Lower lobe of right lung (tissue), 2 donors: ENCODE measurements at places on chromosomes 3 and 15. TPM values are rescaled to one million over a fixed set of nuclear protein-coding genes. Genes with fewer than 3 reads are reported as not detected.

Gene DNAH1
- 16.4 TPM for total RNA-seq

Gene SLC12A8
- total RNA-seq = 9.1 TPM

Gene MESP1
- total RNA-seq = 0.53 TPM

Gene DAZL
- total RNA-seq = not detected

DNA sequence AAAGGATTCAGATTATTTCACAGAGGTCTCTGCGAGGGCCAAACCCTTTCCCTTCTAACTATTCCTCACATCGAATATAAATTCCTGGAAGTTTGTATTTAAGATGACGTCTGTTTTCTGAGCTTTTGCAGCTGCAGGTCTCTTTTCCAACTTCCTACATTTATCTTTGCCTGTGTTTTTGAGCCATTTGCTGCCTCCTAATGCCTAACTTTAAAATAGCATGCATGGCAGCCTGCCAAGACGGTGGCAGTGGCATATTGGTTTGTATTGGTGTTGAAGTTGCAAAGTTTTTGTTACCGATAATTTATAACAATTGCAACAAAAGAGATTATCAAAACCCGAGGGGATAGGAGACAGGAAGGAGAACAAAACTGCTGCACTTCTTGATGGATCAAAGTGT lies 187.1 kb upstream of the DNAJC19 start:
- no peak overlapping the region for H3K4me3 ChIP-seq
- H3K4me1 ChIP-seq = no peaks in the 10 kb centered on the region
- H3K27ac ChIP-seq = no peak overlapping the region
- H3K36me3 ChIP-seq = no peaks in the 10 kb centered on the region

- DNase-seq = no peak
- no peaks in the 10 kb centered on the region for H3K36me3 ChIP-seq
- H3K4me1 ChIP-seq = no peaks in the 10 kb centered on the region
- no peaks in the 10 kb centered on the region for H3K27me3 ChIP-seq
- H3K4me3 ChIP-seq = no peak overlapping the region
- H3K27ac ChIP-seq = no peak overlapping the region
Observed at GRCh38 chr3:18500322-18500721, 75.2 kb upstream of the SATB1 start.

GRCh38 chr3:79664455-79664854 lies 103.3 kb downstream of the ROBO1 start:
- H3K27me3 ChIP-seq = no peaks in the 10 kb centered on the region
- no peak overlapping the region for H3K27ac ChIP-seq
- no peaks in the 10 kb centered on the region for H3K36me3 ChIP-seq
- no peaks in the 10 kb centered on the region for H3K4me1 ChIP-seq
- DNase-seq = no peak

- no peaks in the 10 kb centered on the region for H3K36me3 ChIP-seq
- peak overlapping the region; percentile 77 for H3K27ac ChIP-seq
- H3K4me1 ChIP-seq = peaks cover 78% of the 10 kb centered on the region
Observed at GRCh38 chr3:129003578-129004112, 2.5 kb downstream of the EFCC1 start.

Gene DISP2
- 4.3 TPM for total RNA-seq

DNA sequence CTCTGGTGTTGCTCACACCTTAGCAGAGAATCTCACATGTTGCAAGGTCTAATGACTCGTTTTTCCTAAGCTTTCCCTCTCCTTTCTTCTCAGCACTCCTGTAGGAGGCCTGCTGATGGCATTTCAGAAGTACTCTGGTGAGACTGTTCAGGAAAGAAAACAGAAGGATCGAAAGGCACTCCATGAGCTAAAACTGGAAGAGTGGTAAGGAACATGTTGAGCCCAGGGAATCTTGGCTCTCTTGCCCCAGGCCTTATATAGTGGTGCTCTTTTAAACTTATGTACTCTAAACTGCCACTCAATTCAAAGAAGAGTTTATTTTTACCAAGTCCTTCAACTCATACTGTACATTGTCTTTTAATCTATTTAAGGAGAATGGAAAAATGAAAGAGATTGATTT lies 18.8 kb downstream of the TIMMDC1 start:
- no peak for DNase-seq
- no peaks in the 10 kb centered on the region for H3K27me3 ChIP-seq
- no peaks in the 10 kb centered on the region for H3K4me1 ChIP-seq
- H3K27ac ChIP-seq = no peak overlapping the region
- H3K36me3 ChIP-seq = peaks cover 95% of the 10 kb centered on the region

GRCh38 chr3:73569246-73569760 lies 55.4 kb downstream of the PDZRN3 start:
- H3K4me1 ChIP-seq = no peaks in the 10 kb centered on the region
- DNase-seq = no peak
- no peaks in the 10 kb centered on the region for H3K27me3 ChIP-seq
- H3K27ac ChIP-seq = no peak overlapping the region

GRCh38 chr15:85785887-85786780 lies 8.6 kb downstream of the KLHL25 start:
- no peaks in the 10 kb centered on the region for H3K36me3 ChIP-seq
- no peak overlapping the region for H3K4me3 ChIP-seq
- no peaks in the 10 kb centered on the region for H3K27me3 ChIP-seq
- peaks cover 22% of the 10 kb centered on the region for H3K4me1 ChIP-seq

- H3K36me3 ChIP-seq = no peaks in the 10 kb centered on the region
- H3K27ac ChIP-seq = peak overlapping the region; percentile 98
- H3K27me3 ChIP-seq = no peaks in the 10 kb centered on the region
- DNase-seq = peak; percentile 41
- peaks cover 29% of the 10 kb centered on the region for H3K4me1 ChIP-seq
Observed at GRCh38 chr3:179149406-179149867, 1.3 kb downstream of the PIK3CA start.

GRCh38 chr15:35170207-35170606 lies 85.1 kb upstream of the NANOGP8 start:
- no peaks in the 10 kb centered on the region for H3K27me3 ChIP-seq
- H3K4me1 ChIP-seq = no peaks in the 10 kb centered on the region
- no peak overlapping the region for H3K4me3 ChIP-seq
- H3K36me3 ChIP-seq = no peaks in the 10 kb centered on the region

GRCh38 chr15:86444527-86444926 lies 364.9 kb downstream of the AGBL1 start:
- H3K27me3 ChIP-seq = no peaks in the 10 kb centered on the region
- no peaks in the 10 kb centered on the region for H3K36me3 ChIP-seq
- DNase-seq = no peak
- H3K4me3 ChIP-seq = no peak overlapping the region

GRCh38 chr15:91021516-91022074 lies 799 bp downstream of the VPS33B start:
- peak overlapping the region; percentile 75 for H3K27ac ChIP-seq
- H3K4me3 ChIP-seq = peak overlapping the region; percentile 86
- H3K4me1 ChIP-seq = peaks cover 25% of the 10 kb centered on the region
- H3K27me3 ChIP-seq = no peaks in the 10 kb centered on the region
- no peak for DNase-seq

DNA sequence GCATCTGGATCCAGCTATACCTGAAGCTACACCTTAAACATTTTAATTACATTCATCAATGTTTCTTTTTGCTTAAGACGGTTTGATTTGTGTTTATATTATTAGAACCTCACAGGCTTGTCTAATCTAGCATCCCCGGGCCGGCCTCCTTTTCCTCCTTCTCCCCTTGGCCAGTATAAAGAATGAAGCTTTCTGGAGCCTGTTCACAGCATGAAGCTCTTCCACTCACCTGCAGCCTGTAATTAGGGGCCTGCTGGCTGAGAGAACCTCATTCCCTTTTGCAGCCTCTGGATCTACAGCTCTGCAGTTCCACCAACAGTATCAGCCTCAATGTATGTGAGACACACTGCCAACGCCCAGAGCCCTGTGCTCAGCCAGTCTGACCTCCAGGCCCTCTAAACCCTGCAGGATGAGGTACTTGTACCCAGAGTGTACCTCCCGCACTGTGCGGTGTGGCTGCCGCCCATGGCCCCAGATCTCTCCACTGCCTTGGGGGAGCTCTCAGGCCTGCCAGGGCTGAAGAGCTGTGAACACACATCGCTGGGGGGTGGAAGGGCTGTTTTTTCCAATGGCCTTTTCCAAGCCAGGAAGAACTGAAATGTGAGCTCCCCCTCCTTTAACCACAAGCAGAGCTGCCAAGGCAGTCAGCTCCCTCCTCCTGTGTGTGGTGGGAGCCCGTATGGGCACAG lies 114.7 kb upstream of the ALDH1A3 start:
- H3K4me1 ChIP-seq = no peaks in the 10 kb centered on the region
- H3K27me3 ChIP-seq = no peaks in the 10 kb centered on the region
- no peak overlapping the region for H3K4me3 ChIP-seq
- no peaks in the 10 kb centered on the region for H3K36me3 ChIP-seq
- no peak for DNase-seq

DNA sequence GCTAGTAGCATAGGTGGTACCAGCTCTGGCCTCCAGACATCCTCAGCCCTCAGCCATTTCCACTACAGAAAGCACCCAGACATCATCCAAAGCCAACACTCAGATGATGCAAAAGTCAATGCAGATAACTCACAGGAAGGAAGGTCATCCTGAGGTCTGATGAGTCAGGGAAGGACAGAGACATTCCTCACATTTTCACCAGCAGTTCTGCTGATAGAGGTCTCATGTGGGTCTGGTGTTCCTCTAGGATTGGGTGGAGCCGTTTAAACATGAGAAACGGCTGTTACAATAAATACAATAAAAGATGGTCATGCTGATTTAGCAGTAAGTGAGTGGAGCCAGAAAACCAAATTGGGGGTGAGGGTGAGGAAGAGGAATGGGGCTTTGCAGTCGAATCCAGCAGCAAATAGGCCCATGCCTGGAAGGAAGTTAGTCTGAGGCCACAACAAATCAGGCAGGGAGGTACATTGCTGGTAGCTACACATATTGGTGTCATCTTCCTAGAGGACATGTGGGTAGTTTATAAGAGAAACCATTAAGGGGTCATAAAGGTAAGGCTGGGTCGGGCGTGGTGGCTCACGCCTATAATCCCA lies 33.3 kb upstream of the FLNB start:
- H3K36me3 ChIP-seq = no peaks in the 10 kb centered on the region
- no peak overlapping the region for H3K4me3 ChIP-seq
- H3K27me3 ChIP-seq = no peaks in the 10 kb centered on the region
- DNase-seq = no peak

Gene CCR4
- total RNA-seq = 0.92 TPM

GRCh38 chr15:38872732-38873131 lies 308.1 kb upstream of the RASGRP1 start:
- H3K27ac ChIP-seq = no peak overlapping the region
- no peaks in the 10 kb centered on the region for H3K27me3 ChIP-seq
- H3K36me3 ChIP-seq = no peaks in the 10 kb centered on the region
- H3K4me3 ChIP-seq = no peak overlapping the region
- peaks cover 6% of the 10 kb centered on the region for H3K4me1 ChIP-seq

DNA sequence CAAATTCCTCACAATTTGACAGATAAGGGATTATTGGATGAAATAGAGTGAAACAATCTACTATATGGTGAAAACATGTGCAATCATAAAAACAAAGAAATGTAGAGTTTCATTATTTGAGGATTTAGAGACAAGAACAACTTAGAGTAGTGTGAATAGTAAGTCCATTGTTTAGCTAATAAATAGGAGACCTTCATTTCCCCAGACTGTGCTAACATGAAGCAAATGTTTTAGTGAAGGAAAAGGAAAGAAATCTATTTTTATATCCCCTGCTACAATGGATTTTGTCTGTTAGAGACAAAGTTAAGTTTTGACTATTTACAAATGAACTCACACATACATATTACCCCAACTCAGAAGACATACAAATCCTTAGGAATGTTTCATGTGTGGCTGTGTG lies 77.8 kb downstream of the EFL1 start:
- no peaks in the 10 kb centered on the region for H3K27me3 ChIP-seq
- DNase-seq = no peak
- H3K27ac ChIP-seq = no peak overlapping the region
- no peak overlapping the region for H3K4me3 ChIP-seq
- peaks cover 6% of the 10 kb centered on the region for H3K4me1 ChIP-seq
- no peaks in the 10 kb centered on the region for H3K36me3 ChIP-seq

GRCh38 chr3:146101538-146101937 lies 59.4 kb downstream of the PLOD2 start:
- H3K27ac ChIP-seq = no peak overlapping the region
- no peak for DNase-seq
- H3K4me3 ChIP-seq = no peak overlapping the region
- H3K36me3 ChIP-seq = peaks cover 31% of the 10 kb centered on the region
- H3K27me3 ChIP-seq = no peaks in the 10 kb centered on the region
- H3K4me1 ChIP-seq = no peaks in the 10 kb centered on the region

DNA sequence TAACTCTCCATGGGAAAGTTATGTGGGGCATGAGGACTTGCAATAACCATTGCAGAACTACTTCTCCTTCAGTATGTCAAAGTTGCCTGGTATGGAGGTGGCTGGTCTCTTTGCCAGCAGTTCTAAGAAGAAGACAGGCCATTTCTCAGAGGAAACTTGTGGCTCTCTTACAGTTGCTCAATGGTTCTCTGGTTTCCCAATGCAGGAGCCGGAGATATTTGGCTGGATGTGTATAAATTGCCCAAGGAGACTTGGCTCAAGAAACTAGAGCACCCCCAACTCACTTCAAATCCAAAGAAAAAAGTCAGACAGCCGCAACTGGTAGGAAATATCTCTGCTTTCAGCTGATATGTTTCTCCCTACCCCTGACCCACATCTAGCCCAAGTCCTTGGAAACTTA lies 24.2 kb downstream of the WDR93 start:
- DNase-seq = no peak
- H3K4me1 ChIP-seq = no peaks in the 10 kb centered on the region
- H3K4me3 ChIP-seq = no peak overlapping the region
- H3K27me3 ChIP-seq = no peaks in the 10 kb centered on the region

DNA sequence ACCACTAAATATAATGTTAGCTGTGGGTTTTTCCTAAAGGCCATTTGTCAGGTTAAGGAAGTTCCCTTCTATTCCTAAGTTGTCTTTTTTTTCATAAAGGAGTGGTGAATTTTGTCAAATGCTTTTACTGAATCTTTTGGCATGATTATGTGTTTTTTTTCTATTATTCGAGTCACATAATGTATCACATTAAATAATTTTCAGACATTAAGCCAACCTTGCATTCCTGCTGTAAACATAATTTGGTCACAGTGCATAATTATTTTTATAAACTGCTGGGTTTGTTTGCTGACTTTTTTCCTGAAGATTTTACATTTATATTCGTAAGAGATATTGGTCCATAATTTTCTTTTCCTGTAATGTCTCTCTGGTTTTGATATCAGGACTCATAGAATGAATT lies 101.8 kb upstream of the SPRED1 start:
- H3K27me3 ChIP-seq = no peaks in the 10 kb centered on the region
- DNase-seq = no peak
- no peak overlapping the region for H3K4me3 ChIP-seq
- H3K4me1 ChIP-seq = no peaks in the 10 kb centered on the region

Gene CCR3
- total RNA-seq = not detected
